Activated naive CD4-positive, alpha-beta T cell (primary cell): ENCODE measurements at places on chromosomes 2 and 18.

DNA sequence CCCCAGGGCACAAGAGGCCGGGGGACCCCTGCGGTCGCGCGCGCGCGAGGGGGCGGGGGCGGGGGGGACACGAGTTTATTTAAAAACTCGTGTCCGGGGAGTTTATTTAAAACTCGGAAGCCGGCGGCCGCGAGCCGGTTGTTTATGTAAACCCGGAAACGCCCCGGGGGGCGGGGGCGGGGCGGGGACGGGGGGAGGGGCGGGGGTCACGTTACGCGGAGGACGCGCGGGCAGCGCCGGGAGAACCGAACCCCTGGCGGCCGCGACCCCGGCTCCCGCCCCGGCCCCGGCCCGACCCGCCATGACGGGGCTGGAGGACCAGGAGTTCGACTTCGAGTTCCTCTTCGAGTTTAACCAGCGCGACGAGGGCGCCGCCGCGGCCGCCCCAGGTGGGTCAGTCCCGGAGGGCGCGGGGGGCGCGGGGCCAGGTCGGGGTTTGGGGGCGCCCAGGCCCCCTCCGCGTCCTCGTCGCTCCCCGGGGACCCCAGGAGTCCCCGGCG is 4.4 kb downstream of the NFATC1 start:
- DNase-seq: peak; percentile 70

DNA sequence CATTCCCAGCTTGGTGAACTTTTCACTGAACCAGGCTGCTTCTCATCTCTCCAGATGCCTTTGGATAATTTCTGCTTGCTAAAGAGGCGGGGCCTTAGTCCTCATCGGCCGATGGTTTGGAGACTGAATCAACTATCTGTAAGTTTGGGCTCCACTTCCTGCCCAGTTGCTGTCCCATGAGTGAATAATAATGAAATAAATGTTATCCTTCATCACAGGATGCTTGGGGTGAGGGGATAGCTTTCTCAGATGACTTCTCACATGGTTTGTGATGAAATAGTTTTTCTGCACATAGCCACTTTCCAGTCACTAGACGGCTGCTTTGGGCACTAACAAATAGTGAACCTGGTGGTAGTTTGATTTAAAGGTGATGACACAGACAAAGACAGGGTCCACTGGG is 376.6 kb upstream of the TRIB2 start:
- DNase-seq: no peak

DNA sequence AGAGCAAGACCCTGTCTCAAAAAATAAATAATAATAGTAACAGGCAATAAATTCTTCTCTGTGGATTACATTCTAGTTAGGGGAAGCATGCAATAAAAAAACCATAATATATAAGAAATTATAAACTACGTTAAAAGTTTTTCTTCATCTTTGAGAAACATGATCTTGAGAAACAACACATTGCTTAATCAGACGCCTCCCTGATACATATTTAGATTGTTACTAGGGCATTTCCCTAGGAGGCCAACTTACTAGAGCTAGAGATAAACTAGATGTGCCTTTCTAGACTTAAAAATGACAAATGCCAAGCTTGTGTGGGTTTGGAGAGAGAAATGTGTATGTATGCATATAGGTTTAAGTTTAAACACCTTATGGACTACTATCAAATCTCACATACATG is 76.3 kb upstream of the GALNT5 start:
- no peak for DNase-seq

GRCh38 chr2:5562426-5562825 is 129.8 kb upstream of the SOX11 start:
- DNase-seq: no peak

GRCh38 chr18:35060122-35060815 is 19.1 kb downstream of the MAPRE2 start:
- no peak for DNase-seq

- no peak for DNase-seq
Observed at GRCh38 chr2:212897296-212897695, 254.1 kb downstream of the IKZF2 start.

DNA sequence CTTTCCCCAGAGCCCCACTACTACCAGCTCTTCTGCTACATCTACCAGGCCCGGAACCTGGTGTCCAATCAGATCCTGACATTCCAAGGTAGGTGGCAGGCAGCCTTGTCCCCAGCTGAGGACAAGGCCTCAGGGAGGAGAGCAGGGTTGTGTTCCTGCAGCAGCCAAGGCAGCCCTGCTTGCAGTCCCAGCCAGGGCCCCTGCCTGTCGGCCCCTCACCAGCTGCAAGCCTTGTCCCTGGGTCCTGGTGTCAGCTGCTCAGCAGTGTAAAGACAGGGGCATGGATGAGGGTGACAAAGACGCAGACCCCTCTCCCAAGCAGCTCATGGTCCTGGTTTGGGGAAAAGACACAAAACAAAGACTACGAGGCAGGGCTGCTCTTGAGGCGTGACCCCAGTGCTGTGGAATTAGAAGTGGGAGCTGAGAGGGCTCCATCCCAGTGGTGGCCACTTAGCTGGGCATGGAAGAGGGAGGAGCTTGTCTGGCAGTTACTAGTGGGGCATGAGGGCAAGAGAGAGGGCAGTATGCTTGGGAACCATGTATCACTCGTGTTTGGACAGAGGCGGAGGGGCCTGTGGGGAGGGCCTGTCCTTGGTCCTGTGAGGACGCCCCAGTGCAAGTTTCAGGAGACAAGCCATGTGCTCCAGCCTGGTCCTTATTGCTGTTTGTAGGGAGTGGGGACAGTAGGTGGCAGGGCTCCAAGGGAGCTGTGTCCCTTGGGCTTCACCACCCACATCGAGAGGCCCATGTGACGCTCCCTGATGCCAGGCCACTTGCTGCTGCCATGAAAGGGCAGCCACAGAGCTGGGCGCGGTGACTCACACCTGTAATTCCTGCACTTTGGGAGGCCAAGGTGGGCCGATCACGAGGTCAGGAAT is 47.5 kb downstream of the LMAN2L start:
- no peak for DNase-seq

DNA sequence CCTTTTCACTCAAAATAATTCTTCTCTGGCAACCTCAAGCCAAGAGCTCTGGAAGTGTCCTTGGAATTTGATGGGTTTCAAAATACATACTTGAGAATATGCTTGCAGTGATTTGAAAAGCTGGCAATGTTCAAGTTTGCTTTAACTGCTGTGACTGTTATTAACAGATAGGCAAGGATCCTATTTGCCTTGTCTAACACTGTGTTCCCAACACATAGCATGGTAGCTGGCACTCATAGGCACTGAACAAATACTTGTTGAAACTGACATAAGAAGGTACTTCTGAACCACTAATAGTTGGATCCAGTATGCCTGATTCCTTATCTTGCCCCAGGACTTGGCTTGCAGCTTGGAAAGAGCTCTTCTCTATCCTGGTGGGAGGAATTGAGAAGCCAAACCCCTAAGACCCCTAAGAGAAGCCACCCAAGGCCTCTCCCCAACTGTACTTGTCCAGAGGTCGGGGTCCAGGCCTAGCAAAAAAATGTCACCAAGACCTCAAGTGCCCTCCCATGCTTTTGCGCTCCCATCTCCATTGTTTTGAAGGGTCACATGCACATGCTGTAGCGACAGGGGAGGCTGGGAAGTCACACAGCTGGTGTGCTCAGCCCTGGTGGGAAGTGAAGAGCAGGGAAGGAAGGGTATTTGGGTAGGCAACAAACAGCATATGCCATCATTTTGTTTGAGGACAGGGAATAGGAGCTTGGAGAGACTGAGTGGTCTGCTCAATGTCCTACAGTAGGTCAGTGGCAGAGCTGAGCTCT is 118.4 kb upstream of the HAAO start:
- no peak for DNase-seq

GRCh38 chr2:67851956-67852824 is 210.6 kb downstream of the C1D start:
- DNase-seq: no peak
